Fibroblast of the conjunctiva (primary cell): ENCODE measurements at places on chromosomes 3 and 15.
A peak's percentile ranks its signal among the peaks of the same experiment; 100 is the strongest.

- DNase-seq: no peak
These were observed 145.4 kb upstream of the TLE3 start for GRCh38 chr15:70242951-70243685.

DNA sequence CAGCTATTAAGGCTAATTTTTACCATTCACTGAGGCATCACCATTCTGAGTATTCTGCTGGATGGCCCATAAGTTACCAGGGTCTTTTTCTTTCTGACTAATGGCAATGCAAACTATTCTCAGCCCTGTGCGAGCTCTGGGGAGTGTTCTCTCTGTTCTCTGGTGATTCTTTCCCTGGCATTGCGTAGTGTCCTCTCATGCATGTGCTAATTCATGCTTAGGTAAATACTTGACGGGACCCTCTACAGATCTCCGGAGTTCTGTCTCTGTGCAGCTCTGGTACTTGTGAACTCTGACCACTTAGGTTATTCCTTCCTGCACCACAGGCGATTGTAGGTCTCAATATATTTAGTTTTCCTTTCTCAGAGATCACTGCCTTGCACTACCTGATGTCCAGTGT is 34.8 kb downstream of the UBE2E1 start:
- DNase-seq: no peak

DNA sequence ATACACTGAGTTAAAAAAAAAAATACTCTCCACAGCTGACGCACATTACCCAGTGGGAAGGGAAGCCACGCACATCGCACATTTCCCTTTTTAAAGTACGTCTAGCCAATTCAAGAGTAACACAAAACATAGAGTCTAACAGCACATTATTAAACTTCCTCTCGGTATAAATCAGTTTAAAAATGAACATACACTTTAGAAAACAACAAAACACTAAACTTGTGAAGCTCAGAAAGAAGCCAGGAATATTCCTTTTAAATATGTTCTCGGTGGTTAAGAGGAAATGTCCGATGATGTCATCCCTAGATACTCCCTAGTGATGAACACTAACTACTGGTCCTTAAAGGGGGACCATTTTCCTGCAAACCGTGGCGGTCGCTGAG is 721 bp downstream of the MYEF2 start:
- peak; percentile 13 for DNase-seq

DNA sequence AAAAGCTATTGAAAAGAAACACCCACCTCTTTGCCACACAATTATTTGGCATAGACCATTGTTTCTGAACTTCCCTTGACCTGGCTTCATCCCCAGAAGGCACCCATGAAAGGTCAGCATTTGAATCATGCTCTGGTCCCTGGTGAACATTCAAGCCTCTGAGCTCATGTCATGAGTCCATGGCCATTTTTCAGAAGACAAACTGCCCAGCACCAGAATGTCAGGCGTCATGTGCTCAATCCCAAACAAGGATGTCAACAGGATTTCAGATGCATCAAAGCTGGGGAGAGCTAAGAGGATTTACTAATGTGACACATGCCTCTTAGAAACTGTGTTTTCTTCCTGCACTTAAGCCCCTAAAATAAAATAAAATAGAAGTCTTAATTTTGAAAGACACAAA is 41.3 kb downstream of the TMED3 start:
- no peak for DNase-seq

DNA sequence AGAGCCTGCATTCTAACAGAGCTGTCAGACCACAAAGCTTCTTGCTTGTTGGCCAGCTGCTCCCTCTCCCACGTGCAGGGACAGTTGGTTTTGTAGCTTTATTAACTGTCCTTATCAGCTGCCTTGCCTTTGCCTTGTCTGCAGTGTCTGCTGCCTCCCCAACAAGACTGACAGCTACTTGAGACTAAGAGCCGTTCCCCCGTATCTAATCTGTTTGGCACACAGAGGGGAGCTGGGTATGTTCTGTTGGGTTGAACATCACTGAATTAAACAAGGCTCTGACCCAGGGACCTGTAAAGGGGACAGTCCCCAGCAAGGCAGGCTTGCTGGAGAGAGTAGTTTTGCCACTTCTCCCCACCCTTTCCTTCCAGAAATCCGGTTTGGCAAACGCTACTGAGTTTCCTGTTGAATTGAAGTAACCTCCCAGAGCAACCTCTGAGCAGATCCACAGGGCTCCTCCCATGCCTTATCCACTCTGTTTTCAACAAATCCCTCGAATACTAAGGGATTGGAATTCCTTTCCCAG is 116.1 kb downstream of the ANP32A start:
- no peak for DNase-seq

DNA sequence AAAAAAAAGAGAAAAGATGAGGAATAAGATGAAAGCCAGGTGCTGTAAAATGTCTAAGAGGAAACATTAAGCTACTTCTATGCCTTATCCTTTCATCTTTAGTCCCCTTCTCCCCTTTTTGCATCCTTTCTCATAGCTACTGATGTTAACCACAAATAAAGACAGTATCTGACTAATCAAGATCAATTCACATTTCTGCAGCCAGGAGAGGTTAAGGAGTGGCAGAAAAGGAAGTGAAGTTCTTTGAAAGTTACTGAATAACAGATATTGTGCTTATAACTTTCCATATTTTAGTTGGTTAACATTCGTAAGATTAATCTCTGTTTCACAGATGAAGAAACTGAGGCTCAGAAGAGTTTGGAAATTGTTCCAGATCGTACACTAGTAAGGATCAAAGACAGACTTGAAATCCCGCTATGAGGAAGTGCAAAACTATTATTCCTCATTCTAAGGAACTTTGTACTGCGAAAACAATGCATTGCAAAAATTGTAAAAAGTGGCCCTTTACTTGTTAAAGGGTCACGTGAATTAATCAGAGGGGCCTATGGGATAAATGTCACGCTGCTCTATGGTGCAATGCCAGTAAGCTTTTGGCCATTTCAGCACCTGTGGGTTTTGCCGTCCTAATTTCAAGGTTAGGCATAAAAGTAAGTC is 117.7 kb upstream of the GRM7 start:
- no peak for DNase-seq

GRCh38 chr3:101217472-101218245 is 102.7 kb downstream of the IMPG2 start:
- no peak for DNase-seq

DNA sequence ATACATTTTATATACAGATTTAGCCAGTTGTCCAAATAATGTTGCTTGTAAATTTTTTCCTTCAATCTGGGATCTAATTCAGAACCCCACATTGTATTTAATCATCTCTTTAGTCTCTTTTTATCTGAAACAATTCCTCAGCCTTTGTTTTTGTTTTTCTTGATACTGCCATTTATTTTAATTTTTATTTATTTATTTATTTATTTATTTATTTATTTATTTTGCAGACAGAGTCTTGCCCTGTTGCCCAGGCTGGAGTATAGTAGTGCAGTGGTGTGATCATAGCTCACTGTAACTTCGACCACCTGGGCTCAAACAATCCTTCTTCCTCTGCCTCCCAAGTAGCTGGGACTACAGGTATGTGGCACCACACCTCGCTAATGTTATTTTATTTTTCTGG is 61.5 kb downstream of the CHCHD4 start:
- DNase-seq: no peak

- DNase-seq: peak; percentile 10
These were observed 1185.8 kb upstream of the ALCAM start for GRCh38 chr3:104180906-104181305.

- no peak for DNase-seq
These were observed 20.2 kb upstream of the CFAP161 start for GRCh38 chr15:81113861-81114291.

DNA sequence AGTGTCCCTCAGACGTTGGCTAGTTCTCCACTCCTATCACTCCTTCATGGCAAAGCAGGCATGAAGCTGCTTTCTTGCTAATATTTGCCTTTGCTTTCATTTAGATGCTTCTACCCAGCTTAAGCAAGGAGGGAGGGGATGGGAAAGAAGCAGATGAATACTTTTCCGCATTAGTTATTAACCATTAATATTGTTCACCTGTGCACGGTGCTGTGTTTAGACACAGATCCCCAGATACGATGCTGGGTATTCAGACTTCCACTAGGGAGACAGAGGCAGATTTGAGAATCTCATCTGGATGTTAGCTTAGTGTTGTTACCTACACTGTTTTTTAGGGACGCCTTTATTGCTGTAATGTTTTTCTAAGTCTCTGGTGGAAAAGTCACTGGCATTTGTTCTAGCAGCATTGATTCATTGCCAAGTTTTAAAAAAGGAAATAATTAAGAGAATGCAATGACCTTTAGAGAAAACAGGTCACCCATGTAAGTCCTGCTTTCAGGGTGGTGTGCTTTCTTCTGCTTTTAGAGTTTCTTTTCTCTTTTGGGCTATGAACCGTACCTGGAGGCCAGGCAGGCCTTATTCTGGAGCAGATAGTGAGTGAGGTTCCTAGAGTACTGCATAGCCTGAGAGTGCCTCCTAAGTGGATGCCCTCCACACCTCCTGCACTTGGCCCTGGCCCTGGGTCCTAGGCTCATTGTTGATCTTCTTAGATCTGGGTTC is 55.5 kb downstream of the MYZAP start:
- no peak for DNase-seq

GRCh38 chr15:31486906-31487695 is 160.5 kb downstream of the KLF13 start:
- DNase-seq: no peak

- DNase-seq: no peak
These were observed 335.8 kb upstream of the GOLIM4 start for GRCh38 chr3:168431491-168431890.

GRCh38 chr3:123720638-123721037 is 135.8 kb upstream of the HACD2 start:
- no peak for DNase-seq

- no peak for DNase-seq
These were observed 5.6 kb upstream of the ZBTB47 start for GRCh38 chr3:42647821-42648459.

- DNase-seq: no peak
These were observed 34.5 kb downstream of the PLA2G4D start for GRCh38 chr15:42059661-42060476.

DNA sequence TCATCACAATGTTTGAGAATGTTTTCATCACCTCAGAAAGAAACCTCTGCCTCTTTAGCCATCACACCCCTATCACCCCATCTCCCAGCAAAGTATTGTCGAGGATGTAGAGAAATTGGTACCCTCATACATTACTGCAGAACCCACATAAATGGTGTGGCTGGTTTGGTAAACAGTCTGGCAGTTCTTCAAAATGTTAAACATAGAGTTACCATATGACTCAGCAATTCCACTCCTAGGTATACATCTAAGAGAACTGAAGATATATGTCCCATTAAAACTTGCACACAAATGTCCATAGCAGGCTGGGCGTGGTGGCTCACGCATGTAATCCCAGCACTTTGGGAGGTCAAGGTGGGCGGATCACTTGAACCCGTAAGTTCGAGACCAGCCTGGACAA is 8.7 kb upstream of the ETFA start:
- no peak for DNase-seq

- no peak for DNase-seq
These were observed 3.6 kb downstream of the STOML1 start for GRCh38 chr15:73988445-73988969.

- no peak for DNase-seq
These were observed 224.6 kb downstream of the NLGN1 start for GRCh38 chr3:173622166-173622565.

DNA sequence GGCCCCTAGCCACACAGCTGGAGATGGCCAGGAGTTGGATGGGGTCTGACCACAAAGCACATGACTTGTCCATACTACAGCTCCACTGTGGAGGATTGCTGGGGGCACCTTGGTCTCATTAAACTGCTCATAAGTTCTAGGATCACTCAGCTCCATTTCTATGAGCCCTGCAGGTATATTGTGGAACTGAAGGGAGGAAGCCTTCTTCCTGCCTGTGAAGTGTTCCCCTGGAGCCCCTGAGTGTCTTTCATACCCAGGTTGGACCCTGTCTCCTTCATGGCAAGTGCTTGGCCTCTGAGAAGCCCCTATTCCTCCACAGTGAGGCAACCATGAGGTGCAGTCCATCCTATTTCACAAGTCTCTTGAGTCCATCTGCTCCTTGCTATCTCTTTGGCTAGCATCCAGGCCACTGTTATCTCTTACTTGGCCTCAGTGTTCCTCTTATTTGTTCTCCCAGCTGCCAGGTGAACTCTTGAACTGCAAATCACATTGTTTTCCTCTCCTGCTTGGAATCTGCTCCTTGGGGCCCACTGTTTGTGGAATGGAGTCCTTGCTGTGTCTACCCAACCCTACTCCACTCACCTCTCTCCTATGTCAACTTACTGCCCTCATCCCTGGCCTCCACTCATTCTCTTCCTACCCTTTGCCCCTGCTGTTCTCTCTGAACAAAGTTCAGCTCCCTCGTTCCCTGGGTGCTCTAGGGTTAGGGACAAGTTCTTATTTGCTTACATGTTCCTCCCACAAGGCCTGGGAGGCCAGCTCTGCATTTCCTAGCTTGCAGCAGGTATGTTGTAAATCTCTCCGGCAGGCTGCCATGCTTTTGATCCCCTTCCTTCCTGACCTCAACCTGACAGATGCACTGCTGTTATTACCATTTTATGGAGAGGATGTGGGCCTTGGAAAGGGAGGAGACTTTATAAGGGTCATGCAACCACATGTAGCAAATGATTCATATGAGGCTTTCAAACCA is 1.2 kb downstream of the ACOX2 start:
- no peak for DNase-seq

DNA sequence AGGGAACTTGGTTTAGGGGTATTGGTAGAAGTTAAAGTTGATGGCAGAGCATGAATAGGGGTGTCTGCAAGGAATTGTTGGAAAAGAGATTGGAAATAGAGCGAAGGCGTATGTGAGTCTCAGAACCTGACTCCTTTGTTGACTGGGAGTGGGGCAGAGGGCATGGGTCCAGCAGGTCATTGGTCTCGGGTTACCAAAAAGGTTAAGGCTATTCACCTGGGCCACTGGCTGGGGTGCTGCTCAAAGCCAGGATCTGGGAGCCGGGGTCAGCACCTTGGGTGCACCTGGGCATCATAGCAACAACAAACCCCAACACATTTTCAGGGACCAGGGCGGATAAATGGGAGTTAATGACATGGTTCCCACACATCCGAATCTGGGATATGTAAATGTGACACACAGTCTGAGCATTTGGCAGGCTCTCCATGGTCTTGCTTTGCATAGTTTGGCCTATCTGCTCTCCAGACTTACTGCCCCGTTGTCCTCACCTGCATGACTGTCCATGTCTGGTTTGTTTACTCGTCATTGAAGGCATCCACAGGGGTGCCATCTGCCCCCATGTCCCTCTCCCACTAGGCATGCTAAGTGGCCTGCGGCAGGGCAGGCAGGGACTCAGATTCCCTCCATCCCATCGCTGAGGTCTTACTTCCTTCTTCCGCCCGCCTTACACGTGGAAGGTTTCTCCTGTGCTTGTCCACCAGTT is 10.1 kb downstream of the KLF13 start:
- no peak for DNase-seq
